Right renal pelvis (tissue), 4 donors: ENCODE measurements at places on chromosomes 1 and 21.

DNA sequence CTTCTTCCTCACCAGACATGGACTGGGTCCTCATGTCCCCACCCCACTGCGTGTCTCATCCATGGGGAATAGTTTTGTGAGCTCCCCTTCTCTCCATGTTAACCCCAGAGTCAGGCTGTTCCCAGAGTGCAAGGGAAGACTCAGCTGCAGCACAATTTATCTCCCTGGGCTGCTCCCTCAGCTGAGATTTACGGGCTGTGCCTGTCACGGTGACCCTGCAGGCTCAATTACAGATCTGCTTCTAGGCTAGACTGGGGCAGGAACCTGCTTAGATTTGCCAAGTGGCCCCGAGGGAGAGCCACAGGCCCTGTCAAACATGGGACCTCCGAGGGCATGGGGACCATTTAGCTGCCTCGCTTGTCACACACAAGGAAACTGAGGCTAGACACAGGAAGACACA is 37.8 kb downstream of the CDCP2 start:
- DNase-seq: no peak

DNA sequence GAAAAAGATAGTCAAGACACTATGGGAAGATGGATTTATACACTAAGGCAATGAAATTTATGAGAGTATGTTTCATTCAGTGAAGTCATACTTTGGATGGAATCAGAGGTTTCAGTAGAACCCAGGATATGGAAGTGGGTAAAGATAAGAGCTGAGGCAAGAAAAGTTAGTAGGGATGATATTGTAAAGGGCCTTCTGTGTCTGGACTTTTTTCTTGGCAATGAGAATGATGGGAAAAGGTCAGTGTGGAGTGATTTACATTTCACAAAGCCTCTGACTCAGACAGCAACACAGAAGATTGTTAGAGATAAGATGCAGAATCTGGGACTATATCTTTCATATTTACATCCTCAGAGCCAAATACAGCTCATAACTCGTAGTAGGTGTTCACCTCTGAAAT is 32.1 kb downstream of the SH3BGR start:
- DNase-seq: no peak

GRCh38 chr1:25695090-25695770 is 78.6 kb downstream of the MAN1C1 start:
- no peak for DNase-seq

DNA sequence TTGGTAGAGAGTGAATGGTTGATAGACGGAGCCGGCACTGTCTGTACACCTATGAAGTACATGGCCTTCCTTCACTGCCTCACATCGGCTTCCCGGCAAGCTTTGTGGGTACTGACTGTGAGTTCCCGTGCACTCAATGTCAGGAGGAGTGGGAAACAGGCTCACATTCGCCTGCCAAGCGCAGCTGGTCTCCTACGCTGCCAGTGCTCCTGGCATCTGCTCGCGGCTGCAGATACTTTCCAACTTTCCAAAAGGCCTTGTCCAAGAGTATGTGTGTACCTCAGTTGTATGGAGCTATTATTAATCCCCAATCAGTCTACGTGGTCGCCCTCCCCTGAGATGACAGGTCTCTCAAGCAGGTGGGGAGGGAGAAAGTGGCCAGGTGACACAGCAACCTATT is 180.8 kb downstream of the ZSCAN20 start:
- no peak for DNase-seq

DNA sequence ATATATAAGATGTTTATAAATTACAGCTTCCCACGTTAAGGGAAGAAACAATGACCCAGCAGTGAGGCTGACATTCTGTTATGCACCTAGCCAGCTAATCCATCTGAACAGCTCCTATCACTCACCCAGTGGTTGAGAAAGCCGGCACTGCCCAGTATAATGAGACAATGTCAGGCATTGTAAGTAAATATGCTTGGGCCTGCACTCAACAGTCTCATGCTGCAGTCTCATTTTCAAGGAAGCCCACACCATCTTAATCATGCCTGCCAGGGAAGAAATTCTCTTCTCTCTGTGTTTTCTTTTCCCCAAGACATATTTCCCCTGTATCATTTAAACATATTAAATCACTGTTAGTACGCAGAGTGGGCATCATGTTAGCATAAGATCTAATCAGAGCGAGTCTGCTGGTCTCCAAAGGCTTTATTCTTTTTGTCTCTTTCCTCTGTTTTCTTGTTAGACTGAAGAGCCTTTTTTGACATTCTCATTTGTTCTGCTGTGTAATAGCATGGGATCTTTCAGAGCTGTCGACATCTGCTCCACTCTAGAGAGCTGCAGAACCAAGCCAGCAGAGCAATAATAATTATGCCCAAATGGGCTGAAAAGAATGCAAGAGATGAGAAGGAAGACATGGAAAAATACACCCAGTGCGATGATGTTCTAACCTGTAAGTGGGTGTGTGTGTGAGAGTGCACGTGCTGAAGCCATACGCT is 67.6 kb upstream of the SLC22A15 start:
- DNase-seq: no peak

DNA sequence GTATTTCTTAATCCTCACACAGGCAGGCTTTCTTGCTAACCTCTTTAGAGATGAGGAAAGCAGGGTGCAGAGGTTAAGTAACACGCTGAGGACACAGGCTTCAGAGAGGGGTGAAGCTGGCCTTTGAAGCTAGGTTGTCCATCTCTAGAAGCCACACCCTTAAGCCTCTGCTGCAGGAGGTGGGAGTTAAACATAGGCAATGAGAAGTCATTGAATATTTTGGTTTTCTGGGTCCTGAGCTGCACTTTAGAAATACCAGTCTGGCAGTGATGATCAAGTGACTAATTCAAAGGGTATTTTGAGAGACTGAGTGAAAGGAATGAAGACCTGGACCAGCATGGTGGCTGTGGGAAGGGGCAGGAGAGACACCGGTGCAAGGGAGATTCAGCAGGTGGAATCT is 9.9 kb downstream of the KCNJ15 start:
- no peak for DNase-seq

DNA sequence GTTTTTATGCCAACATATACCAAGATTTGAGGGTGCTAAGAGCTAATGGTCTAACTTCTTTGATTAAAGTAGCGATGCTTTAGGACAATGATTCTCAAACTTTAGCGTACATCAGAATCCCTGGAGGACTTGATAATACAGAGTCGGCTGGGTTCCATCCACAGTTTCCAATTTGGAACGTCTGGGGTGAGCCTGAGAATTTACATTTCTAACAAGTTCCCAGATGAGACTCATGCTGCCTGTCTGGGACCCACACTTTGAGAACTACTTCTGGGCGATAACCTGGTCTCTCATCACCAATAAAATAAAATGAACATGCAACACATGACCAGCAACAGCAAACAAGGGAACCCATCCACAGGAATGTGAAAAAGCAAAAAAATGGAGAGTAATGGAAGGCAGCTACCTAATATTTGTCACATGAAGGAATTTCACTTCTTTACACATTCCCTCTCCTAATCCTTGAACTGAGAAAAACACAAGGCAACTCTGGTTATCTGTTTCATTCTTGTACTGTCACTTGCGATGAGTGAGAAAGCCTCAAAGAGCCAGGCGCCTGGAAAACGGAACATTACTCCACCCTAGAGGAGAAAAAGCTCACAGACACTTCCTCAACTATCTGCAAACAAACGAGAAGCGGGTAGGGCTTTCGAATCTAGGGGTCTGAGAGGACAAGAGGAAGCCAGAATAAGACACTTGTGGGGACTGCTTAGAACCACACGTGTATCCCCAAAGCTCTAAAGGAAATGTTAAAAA is 14.0 kb downstream of the HSF2BP start:
- peak; percentile 25 for DNase-seq

GRCh38 chr1:195053478-195053877 is 1554.8 kb downstream of the KCNT2 start:
- no peak for DNase-seq
